ENCODE measurements at places on chromosomes 7 and 10.
A peak's percentile ranks its signal among the peaks of the same experiment; 100 is the strongest.

- no peak for DNase-seq
Measured at GRCh38 chr7:33563651-33564050, 341.7 kb upstream of the BMPER start.

DNA sequence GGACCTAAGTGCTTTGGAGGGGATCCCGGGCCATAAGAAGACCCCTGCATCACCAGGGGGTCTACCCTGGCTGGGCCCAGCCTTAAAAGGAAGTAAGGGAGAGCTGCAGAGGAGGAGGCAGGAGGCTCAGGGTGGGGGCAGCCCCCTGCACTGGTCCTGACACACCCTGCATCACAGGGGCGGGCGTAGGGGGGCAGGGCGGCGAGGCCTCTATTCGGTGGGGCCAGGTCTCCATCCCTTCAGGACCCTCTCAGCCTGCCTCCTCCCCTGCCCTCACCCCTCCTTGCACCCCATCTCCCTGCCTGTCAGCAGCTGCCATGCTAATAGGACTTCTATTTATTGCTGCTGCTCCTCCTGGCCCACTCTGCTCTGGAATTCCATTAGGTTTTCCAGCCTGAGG lies 101.4 kb downstream of the C10orf105 start:
- no peak for DNase-seq

- DNase-seq, result no peak
Measured at GRCh38 chr7:129872054-129872453, 80.7 kb downstream of the UBE2H start.

GRCh38 chr10:43408331-43408709 lies 666 bp downstream of the HNRNPF start:
- no peak for DNase-seq

DNA sequence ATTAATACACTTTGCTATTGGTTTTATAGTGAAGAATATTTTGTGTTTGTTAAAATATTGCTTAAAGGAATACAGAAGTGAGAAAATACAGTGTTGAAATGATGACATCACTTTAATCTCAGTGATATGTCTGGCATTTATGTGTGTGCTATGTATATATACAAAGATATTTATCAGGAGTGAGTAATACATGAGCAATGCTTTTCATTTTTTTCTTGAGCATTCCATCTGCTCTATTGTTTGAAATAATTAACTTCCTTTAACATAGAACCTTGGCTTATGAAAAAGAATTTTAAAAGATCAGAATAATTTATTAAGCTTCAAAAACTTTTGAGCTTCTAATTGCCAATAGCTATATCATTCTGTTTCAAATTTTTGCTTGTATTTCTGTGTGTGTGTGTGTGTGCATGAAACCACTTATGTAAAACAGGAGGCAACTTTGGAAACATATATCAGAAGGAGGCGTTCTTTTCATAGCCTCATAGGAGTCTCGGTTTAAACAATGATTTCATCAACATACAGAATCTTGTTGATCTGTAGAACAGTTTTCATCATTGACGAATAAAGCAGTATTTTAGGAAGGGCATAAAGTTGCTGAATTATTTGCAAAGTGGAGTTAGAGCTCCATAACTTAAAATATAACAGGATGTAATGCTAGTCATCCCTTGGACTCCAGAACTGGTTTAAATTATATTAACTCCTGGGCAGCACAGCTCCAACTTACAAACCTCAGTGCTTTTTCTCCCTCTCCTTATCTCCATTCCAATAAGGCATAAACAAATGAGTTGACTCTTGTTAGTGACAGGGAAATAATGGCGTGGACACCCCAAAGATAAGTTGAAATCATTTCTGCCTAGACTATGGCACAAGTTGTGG lies 228.4 kb upstream of the DGKB start:
- no peak for DNase-seq

GRCh38 chr7:82021036-82021435 lies 251.2 kb upstream of the HGF start:
- DNase-seq, result no peak

GRCh38 chr10:130218936-130219335 lies 82.7 kb downstream of the GLRX3 start:
- DNase-seq, result no peak

DNA sequence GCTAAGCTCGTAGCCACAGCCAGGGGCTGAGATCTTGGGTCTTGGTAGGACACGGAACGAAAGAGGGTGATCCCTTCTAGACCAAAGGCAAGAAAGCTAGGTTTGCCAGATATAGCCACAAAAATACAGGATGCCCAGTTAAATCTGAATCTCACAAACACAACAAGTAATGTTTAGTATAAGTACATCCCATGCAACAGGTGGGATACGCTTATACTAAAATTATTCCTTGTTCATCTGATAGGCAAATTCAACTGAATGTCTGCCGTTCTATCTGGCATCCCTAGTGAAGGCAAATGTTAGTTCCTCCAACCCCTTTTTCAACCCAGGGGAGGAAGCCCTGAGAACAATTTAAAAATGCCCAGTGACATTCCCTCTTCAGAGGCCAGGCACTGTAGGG lies 131.1 kb upstream of the MGMT start:
- no peak for DNase-seq

DNA sequence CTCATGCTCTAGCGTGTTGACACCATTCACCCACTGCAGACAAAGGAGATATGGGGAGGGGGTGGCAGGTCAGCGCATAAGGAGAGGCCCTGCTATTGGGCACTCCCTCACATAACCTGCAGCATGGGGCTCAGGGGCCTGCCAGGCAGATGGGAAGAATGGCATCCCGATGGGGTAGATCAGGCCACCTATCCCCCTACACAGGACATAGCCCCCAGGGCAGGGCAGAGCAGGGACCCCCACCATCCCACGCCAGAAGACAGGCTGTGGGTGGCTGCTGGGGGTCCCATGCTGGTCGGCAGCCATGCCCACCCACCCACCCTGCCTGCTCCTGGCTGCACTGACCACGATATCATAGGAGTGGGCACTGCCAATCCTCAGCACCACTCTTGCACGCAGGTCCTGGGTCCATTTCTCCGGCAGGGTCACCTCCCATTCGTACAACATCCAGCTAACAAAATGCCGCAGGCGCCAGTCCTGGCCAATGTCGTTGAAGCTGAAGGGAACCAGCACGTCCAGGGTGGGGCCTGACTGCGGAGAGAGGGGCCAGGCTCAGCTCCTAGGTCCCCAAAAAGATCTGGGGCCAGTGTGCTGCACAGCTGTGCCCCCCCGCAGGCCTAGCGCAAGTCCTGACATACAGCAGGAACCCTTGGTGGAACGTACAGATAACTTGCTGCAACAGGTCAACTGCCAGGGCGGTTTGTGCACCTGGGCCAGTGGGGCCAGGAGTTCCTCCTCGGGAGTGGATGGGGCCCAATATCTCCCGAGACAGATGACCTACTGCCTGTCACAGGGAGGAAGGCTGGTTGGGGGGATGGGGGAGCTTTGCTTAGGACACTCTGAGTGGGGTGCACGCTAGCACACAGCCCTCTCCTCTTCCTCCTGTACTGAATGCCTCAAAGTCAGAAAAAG lies 45.9 kb upstream of the ZNF479 start:
- no peak for DNase-seq

GRCh38 chr10:94357193-94357592 lies 5.5 kb downstream of the NOC3L start:
- DNase-seq, result no peak

DNA sequence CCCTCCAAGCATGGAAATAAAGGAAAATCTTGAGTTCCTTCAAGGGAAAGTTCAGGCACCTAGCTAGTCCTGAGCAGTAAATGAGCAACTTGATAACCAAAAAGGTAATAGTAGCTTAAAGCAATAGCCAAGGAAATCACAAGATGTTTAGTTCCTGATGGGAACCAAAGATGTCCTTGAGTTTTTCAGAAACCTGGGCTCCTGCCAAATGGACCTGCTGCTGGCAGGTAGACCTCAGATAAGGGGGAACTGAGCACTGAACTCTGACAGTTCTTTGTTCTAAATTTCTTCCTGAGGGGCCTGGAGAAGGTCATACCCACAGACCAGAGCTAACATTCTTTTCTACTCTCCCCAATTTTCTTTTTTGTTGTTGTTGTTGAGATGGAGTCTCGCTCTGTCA lies 48.5 kb downstream of the TMEM130 start:
- DNase-seq, result no peak

GRCh38 chr7:148306759-148307158 lies 283.8 kb upstream of the C7orf33 start:
- no peak for DNase-seq

DNA sequence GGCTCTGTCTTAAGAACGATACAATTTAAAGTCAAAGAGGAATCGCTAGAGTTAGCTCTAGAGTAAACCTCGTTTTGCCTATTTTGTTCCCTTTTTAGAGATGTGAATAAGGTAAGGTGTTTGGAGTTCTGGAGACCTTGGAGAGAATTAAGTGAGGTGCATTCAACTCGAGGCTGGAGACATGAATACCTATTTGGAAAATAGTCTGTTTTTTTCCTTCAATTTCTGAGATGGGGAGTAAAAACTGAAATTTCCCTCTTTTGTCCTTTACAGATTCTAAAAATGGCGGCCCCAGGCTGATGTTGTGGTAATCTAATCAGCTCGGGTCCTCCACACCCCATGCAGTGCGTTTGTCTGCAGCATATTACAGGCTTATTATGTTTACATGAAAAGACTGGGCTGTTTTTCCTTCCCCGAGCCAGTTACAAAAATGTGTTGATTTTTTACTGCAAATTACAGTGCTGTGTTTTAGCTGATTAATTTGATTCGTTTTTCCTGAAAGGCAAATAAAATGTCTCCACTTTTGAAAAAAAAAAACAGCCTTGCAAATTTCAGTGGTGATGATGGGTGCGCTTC lies 1.5 kb downstream of the KMT2E start:
- DNase-seq, result peak; percentile 36

DNA sequence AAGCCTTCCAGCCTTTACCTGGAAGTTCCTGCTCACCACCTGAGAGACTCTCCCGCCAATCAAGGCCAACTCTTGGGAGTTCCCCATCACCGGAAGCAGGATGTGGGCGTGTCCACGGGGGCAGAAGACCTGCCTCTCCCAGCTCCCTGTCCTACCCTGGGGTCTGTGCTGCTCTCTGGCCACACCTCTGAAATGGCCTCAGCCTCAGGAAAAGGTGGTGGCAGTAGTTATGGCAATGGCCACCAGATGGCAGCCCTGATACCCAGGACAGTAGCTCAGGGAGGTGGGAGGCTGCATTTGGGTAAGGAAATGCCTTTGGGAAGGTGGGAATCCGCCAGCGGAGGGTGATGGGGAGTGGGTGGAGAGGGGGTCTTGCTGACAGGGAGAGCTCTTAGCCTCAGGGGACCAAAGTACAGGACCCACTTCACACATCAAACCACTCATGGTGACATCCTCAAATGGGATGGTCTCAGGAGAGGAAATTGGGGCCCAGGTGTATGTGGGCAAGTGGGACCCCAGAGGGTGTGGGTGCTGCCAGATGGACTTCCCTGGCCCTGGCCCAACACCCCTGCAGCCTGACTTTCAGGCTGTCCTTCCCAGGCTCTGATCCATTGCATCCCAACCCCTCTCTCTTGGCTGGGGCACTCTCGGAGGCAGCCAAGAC lies 33.9 kb downstream of the KAZALD1 start:
- peak; percentile 24 for DNase-seq

DNA sequence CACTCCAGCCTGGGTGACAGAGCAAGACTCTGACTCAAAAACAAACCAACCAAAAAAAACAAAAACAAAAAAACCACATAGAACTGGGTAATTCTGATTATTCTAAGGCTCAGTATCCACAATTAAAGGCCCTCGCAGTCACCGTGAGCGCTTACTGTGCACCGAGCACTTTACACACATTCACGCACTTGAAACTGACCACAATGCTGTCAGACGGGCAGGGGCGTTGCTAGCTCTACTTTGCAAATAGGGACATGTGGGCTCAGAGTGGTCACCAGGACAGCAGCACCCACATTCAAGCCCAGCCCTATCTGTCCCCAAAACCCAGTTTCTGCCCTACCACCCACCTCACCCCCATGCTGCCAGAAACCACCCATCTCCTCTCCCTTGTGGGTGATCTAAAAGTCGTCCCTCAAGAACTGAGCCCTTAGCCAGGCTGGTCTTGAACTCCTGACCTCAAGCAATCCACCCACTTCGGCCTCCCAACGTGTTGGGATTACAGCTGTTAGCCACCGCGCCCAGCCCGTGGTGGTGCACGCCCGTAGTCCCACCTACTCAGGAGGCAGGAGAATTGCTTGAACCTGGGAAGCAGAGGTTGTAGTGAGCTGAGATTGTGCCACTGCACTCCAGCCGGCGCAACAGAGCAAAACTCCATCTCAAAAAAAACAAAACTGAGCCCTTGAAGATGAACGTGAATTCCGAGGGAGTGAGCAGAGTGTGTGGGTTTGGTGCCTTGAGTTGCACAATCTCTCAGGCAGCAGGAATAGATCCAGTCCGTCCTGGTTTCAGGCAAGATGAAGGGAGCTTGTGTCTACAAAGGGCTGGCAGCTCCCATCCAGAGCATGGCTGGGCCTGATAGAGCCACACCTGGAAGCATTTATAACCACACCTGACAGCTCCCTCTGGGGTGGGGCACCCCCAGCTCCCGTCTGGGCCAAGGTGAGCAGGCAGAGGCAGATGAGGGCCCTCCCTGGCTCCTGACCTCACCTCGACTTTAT lies 5.4 kb upstream of the HSPB1 start:
- no peak for DNase-seq

- DNase-seq, result no peak
Measured at GRCh38 chr7:41738806-41739205, 35.9 kb upstream of the INHBA start.

- no peak for DNase-seq
Measured at GRCh38 chr10:73644767-73645166, 3.5 kb upstream of the MYOZ1 start.

DNA sequence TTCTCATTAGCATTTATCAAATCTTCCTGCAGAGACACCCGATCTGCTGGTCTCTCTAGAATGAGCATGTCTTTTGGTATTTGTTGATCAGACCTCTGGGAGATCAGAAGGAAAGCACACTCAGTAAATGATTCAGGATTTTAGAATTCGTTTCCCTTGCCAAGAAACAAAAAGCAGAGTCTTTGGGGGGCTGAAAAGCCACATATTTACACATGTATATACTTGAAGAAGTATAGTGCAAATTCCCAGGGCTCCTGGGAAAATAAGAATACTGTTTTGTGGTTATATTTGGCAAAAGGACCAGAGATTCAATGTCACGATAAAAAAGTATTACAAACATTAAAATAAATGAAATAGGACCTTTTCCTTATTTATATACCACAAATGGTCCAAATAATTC lies 100.2 kb downstream of the AGMO start:
- DNase-seq, result no peak

GRCh38 chr7:14793151-14793550 lies 109.4 kb downstream of the DGKB start:
- DNase-seq, result no peak

GRCh38 chr10:26481315-26481692 lies 43.2 kb downstream of the APBB1IP start:
- DNase-seq, result no peak

DNA sequence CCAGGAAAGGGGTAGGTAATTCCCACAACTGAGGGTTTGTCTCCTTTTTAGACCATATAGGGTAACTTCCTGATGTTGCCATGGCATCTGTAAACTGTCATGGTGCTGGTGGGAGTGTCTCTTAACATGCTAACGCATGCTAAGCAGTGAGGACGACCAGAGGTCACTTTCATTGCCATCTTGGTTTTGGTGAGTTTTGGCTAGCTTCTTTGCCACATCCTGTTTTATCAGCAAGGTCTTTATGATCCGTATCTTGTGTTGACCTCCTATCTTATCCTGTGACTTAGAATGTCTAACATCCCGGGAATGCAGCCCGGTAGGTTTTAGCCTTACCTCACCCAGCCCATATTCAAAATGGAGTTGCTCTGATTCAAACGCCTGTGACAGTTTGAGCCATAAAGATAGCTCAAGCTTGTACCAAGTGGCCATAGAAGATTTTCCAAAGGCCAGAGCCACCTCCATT lies 176.0 kb upstream of the NAMPT start:
- DNase-seq, result no peak

- no peak for DNase-seq
Measured at GRCh38 chr7:85573346-85573745, 386.5 kb upstream of the SEMA3D start.

- no peak for DNase-seq
Measured at GRCh38 chr10:127762925-127763324, 25.9 kb downstream of the FOXI2 start.

Measured in DMS 273 treated with DMSO at 0.1 percent for 48 hours (cell line).